ENCODE measurements at places on chromosomes 2 and 18.

DNA sequence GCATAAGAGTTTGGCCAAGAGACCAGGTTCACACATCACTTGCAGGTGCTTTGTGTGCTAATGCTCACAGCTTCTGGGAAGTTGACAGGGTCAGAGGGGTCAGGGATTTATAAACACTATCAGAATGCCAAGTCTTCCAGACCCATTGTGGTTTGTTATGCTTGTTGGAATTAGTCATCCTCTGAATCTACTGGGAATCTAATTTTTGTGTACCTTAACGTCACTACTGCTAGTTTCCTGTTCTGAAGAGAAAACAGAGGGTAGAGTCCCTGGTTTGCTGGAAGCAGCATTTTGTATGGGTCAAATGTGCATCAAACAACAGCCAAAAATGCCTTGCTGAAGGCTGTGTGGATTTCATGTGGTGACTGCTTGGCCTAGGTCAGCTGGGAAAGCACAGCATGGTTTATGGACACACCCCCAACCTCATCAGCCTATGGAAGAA, 33.3 kb downstream of the ANTXR1 start:
- DNase-seq = peak; percentile 94

DNA sequence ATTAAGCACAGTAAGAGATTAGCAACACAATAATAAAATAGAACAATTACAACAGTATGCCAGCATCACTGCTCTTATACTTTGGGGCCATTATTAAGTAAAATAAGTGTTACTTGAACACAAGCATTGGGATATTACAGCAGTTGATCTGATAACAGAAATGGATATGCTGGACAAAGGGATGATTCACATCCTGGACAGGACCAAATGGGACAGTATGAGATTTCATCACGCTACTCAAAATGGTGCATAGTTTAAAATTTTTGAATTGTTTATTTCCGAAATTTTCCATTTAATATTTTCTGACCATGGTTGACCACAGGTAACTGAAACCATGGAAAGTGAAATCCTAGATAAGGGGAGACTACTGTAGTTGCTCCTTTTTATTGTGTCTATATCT, 138.2 kb downstream of the UBR3 start:
- DNase-seq = peak; percentile 22

DNA sequence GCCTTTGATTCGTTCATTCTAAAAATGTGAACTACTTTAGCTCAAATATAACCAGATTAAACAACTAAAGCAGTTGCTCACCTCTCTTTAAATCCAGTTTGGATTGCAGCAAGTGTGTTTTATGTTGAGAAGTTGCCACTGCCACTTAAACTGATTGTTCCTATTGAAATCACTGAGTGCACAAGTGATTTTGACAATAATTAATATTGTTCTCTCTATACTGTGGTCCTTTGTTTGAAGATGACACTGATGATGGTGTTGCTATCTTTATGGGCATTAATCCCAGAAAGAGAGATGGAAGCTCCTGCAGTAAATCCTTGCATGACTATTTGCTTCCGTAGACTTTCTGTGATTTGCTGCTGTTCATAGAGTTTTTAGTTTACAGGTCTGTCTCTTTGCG, 251.4 kb upstream of the ZEB2 start:
- no peak for DNase-seq

DNA sequence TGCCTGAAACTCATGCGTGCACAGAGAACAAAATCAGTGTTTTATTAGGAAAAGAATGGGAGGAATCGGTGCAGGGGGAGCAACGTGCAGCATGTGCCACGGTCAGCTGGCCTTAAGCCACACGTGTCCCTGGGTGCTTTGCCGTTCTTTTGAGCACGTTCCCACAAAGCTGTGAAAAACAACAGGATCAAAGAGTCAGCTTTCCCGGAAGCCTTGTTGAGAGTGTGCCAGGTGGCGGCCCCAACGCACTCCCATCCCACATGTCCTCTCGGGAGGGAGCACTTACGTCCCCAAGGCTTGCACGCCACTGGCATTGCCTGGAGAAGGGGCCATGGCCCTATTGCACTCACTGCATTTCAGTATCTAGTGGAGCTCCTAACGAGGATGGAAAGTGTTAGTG, 511.2 kb downstream of the EIPR1 start:
- DNase-seq = no peak

GRCh38 chr2:220887876-220888275, 684.2 kb downstream of the EPHA4 start:
- no peak for DNase-seq

DNA sequence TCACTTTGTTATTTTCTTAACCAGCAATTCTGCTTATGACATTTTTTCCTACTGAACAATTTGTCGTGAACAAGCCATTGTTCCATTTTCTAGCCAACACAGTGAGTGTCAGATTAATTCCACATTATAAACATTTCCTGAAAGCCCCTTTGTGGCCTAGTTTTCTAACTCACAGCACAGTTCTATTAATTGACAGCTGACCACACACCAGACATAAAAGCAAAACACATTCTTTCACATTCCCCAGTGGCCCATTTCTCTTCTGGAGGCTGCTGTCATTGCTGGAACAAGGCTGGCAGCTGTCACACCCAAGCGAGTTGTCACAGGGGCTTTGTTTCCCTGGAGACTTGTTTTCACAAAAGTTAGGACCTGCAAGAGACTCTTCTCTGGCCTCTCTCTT, 50.7 kb downstream of the RNF152 start:
- DNase-seq = no peak

DNA sequence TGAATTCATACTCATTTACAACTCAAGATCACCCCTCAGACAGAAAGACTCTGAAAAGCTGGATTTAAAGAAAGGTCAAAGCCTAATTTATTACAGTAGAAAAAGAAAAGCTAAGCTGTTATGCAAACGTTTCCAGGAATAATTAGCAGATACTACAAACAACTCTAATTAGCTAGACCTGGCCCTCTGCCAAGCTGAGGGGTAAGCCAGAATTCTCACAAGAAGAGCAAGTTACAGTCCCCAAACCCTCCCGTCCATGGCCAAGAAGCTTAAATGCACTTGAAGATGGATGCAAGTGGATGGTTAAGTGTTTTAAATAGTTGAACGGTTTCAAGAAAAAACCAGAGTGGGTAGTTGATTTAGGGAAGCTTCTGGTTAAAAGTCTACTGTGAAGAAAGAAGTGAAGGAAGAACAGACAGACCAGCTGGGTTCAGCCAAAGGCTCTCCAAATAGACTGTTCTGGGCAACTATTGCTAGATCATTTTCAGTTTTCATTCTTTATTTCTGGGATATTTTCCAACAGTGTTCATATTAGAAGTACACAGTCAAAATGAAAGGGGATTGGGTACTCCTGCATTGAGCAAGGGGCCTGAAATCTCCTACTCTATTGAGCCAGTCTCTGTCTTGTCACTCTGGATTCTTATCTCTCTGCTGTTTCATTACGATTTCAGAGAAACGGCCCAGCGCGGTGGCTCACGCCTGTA, 4.8 kb downstream of the LMAN2L start:
- DNase-seq = no peak

DNA sequence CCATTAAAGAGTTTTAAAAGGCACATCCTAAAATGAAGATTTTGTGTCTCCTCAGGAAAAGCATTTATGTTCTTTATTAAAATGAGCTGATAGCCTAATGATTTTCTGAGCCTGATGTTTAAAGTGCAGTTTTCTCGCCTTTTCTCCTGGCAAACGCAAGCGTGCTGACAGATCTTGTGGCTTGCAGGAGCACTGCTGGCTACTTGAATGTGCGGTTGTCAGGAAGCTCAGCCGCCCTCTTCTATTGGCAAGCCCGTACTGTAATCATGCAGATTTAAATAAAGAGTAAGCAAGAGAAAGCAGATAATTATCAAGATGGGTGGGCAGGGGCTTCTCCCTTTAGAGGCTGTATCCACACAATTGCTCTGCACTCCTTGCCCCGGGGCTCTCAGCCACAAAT, 139.5 kb upstream of the SPHKAP start:
- DNase-seq = no peak

- no peak for DNase-seq
Observed at GRCh38 chr2:58099096-58099769, 52.6 kb downstream of the VRK2 start.

GRCh38 chr2:103208916-103209315, 447.1 kb downstream of the TMEM182 start:
- no peak for DNase-seq

- DNase-seq = no peak
Observed at GRCh38 chr2:71516253-71516888, 63.0 kb downstream of the DYSF start.

- no peak for DNase-seq
Observed at GRCh38 chr2:36683002-36683401, 13.5 kb upstream of the VIT start.

GRCh38 chr18:22229456-22230124, 60.2 kb downstream of the GATA6 start:
- DNase-seq = no peak

DNA sequence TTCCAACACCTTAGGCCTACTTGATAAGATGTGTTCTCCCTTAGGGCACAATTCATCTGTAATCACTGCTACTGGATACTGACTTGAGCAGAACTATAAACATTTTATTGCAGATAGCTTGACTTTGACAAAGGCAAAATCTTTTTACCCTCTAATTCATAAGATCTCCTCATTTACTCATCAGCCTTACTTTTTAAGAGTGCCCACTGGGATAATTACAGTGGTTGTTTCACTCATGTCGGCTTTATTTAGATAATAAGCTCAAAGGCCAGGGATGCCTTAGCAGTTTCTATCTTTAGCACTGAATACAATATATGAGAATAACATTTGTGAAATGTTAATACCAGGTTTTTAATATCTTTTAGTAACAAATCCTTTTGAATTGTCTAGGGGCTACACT, 144.0 kb downstream of the DLGAP1 start:
- DNase-seq = no peak

DNA sequence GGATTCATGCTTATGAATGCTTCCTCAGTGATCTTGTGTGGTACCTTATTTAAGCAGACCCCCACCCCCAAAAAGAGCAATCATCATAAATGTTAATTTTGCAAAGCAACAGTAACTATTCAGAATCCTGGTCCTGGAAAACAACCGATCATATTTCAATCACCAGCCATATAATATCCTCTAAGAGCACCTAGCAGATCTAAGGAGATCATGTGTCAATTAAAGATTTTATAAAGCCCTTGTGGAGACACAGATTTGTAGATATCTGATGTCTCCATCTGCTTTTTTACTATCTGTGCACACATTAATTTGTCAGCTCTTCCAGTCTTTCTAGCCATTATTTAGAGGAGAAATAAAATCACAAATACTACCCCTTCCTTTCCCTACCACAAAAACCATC, 423.7 kb downstream of the TGIF1 start:
- DNase-seq = no peak

DNA sequence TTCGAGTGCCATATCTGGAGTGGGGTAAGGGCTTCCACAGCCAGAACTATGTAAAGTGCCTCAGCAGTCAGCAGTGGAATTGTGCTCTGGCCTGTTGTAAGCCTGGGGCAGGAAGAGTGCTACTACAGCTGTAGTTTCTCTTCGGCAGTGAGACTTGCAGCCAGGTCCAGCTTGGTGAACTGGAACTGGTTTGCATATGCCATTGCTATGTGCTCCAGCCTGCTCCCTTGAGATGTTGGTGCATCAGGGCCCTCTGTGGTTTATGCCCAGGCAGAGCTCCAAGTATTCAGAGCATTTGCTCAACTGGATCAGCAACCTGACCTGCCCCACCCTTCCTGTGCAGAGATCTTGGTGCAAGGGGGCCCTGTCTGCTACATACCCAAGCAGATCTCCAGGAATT, 47.8 kb downstream of the ZNF804A start:
- peak; percentile 53 for DNase-seq

- DNase-seq = peak; percentile 62
Observed at GRCh38 chr2:60483401-60483800, 70.1 kb downstream of the BCL11A start.

GRCh38 chr2:86025229-86025820, 80.4 kb downstream of the POLR1A start:
- no peak for DNase-seq

DNA sequence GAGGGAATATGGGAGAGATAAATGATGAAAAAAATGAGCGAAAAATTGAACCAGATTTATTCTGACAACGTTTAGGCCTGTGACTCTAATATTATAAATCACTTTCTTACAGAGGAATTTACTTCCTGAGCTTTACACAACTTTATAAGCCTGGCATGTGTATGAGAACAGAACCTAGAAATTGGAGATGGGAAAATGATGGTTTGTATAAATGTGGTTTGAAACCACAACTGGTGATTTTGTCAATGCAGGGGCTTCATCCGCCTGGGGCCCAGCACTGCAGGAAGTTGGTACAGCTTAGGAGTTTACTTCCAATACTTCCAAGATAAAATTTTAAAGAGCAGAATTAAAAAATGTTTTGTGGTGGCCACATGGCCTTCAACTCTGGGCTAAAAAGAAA, 82.3 kb downstream of the VAPA start:
- no peak for DNase-seq

GRCh38 chr18:78603102-78603983, 376.3 kb upstream of the SALL3 start:
- no peak for DNase-seq

DNA sequence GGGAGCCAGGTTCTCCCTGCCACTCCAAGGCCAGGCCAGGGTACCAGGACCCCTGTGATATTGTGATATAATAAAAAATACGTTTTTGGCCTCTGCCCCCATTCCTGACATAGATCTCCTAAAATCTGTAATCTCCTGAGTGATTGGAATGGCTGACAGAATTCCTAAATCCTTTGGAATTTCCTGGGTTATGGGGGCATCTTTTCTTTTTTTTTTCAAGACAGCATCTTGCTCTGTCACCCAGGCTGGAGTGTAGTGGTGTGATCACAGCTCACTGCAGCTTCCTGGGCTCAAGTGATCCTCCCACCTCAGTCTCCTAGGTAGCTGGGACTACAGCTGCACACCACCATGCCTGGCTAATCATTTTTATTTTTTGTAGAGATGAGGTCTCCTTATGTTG, 26.2 kb upstream of the TUBB6 start:
- DNase-seq = no peak

- no peak for DNase-seq
Observed at GRCh38 chr18:35504996-35505395, 7.2 kb upstream of the INO80C start.

GRCh38 chr2:9789371-9789770, 53.9 kb upstream of the TAF1B start:
- no peak for DNase-seq

- DNase-seq = no peak
Observed at GRCh38 chr2:237967463-237967951, 693 bp downstream of the UBE2F start.

GRCh38 chr2:215680605-215681598, 245.0 kb upstream of the FN1 start:
- DNase-seq = peak; percentile 100

DNA sequence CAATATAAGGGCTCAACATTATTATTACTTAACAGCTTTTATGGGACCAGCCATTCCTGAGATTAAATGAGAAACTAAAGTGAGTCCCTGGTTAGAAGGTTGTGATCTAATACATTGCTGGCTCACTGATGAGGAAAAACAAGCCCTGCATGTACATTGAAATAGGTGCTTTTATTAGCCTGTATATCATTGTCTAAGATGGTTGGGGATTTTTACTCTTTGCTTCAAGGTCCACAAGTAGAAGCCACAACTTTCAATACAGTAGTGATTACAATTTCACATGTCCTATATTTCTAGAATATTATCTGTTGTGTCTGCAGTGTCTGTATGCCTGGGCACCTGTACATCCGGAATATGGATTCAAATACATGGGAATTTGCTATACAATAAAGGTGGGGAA, 104.1 kb upstream of the FZD5 start:
- DNase-seq = no peak

- DNase-seq = no peak
Observed at GRCh38 chr2:20660506-20661420, 6.2 kb upstream of the GDF7 start.

- peak; percentile 14 for DNase-seq
Observed at GRCh38 chr2:26469092-26469710, 8.7 kb downstream of the OTOF start.

Measured in astrocyte (in vitro differentiated cells and primary cell).